ENCODE measurements at places on chromosomes 3 and 15.

GRCh38 chr15:86905625-86906256 lies 826.1 kb downstream of the AGBL1 start:
- no peak for DNase-seq

- no peak for DNase-seq
Measured at GRCh38 chr3:8516783-8517182, 15.2 kb downstream of the LMCD1 start.

DNA sequence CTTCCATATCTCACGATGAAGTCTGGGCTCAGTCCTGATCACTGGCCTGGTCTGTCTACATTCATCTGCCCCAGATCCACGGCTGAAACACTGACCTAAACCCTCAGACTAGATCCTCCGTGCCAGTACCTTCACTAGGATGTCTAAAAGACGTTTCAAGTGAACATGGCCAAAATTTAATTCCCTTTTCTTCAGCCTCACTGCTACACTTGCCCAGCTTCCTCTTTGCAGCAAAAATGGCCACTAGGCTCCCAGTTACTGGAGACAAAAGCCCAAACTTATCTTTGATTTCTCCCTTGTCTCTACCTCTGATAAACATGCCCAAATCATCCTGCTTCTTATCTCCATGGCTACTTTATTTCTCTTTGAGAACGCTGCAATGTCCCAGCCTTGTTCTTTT lies 1.7 kb downstream of the RASSF1 start:
- no peak for DNase-seq

DNA sequence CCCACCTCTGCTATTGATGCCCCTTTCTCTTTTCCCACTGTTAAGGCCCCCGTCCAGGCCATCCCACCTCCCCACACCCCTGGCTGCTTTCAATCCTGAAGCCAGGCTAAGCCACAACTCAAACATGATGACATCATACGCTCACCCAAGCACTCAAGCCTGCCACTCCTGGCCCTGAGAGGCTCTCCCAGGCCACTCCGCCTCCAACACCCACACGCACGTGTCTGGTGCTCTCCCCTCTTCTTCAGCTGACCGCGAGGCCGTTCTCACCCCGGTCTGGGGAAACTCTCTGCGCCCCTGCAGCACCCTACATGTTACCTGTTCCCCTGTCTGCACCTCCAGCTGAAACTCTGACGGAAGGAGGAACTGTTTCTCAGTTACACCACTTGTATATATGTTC lies 6.2 kb downstream of the ZXDC start:
- DNase-seq, result no peak

DNA sequence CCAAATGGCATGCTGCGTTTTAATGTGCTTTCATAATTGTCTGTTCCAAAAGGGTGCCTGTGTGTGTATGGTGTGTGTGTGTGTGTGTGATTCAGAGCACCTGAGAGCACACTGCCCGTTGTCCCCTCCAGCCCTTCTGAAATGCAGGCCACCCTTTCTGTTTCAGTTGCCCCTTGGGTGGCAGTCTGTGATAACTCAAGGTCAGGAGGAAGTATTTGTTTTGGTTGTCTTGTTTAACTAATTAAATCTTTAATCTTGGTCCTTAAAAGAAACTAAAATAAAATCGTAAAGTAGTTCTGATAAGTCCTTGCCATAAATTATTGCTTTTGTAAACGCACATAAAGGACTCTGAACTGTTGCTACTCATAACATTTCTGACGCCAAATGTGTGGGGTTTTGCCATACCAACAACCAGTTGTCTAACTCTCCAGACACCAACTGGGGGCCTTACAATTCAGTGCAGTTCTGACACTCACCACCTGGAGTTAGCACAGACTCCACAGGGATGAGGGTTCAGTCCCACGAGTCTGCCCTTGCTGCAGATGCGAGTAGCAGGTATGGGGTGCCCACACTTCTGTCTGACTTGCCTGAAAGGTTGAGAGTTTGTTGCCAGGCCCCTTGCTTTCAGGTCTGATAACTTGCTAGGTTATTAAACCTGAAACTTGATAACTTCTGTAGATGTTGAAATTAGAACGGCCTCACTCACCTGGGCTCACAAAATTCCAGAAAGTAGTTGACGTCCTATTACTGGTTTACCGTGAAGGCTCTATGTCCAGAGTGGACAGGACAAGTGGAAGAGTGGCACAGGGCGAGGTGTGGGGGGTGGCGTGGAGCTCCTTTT lies 157.3 kb downstream of the IGF1R start:
- DNase-seq, result no peak

DNA sequence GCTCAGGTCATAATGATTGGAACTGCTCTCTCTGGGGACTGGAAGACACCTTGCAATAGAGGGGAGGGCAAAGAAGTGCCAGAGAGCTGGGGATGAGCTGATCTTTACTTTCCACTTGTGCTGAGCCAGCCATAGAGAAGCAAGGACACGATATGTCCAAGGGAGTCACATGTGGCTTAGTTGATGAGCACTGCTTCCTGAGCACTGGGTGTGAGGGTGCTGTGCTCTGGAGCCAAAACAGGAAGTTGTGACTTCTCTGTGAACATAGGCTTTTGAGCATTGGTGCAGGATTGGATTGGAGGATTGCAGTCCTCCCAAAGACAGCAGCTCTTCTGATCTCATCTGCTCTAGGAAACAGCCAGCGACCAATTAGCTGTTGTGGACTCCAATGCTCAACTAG lies 6.7 kb downstream of the PARP14 start:
- no peak for DNase-seq

DNA sequence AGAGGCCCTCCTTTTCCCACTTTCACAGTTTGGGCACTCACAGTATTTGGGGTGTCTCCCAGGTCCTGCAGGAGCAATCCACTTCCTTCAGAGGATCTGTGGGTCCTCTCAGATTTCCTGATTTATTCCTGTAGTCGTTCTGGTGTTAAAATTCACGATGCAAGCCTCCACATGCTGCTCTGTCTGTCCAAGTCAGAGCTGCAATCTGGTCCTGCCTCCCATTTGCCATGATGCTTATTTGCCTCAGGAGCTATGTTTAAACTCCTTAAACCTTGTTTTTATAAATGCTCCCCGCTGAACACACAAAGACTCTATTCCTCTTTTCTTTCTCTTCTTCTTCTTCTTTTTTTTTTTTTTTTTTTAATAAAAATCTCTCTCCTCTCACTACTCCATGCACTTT lies 558.7 kb upstream of the NECTIN3 start:
- no peak for DNase-seq

DNA sequence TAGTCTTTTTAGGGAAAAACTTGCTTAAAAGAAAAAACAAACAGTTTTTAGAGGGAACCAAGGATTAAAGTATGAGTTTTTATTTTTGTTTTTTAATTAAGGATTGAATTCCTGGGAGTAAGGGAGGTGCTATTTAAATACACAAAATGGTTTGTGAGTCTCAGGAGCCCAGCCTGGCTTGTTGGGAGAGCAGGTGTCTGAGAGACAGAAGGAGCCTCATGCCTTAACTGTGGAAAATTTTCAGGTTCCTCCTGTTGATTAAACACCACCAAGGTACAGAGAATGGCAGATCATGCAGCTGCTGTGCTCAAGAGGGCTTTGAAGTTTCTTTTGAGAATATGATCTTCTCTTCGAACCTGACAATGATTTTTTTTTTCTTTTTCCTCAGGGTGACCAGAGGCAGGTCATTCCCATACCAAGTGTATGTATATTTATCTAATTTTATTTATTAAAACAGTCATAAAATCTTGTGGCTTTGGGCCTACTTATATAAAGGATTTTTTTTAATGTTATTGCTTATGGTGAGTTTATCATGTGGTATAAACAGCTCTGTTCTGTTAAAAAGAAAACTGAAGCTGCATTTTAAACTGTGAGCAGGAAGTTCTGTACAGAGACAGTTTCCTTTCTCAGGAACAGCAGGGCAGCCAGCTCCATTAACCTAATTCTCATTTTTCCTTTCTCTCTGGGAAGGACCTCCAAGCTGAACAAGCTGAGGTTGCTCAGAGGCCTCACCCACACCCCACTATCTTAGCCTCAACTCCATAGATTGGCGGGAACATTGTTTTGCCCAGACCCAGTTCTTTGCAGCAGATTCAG lies 33.7 kb upstream of the VILL start:
- no peak for DNase-seq

GRCh38 chr15:65873256-65873655 lies 4.0 kb downstream of the RAB11A start:
- no peak for DNase-seq

- no peak for DNase-seq
Measured at GRCh38 chr3:46881596-46882376, 4.3 kb downstream of the PTH1R start.

DNA sequence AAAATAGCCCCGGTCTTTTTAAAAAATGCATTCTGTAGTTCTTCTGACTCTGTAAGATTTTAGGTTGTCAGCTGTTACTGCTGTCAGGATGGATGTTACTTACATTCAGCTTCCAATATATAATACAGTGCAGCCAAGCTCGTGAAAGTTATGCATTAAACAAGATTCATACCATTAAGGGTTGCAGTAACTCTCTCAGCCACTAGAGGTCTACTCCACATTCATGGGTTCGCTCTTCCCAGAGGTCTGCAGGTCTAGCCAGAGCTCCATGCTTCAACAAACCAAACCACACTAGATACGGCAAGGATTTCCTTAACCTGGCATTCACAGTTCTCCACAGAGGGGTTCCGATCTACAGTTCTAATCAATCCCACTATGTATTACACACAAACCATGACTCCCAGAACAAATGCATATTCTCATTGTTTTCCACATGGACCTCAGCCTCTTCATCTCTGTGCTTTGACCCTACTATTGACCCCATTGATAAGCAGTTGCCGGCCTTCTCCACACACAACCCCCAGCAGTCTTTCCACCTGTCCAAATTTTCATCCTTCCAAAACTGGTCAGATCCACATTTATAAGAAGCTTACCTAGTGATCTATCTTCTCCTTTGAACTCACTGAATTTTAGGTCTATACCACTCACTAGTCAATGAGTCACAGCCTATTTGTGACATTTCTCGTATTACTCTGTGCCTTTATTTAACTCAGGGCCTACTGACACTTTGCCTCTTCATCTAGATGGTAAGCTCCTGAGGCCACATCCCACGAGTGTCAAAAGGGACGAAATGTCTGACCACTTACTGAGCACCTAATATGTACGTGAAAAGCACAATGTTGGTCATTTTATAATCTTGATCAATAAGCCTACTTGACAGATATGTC lies 33.7 kb downstream of the RORA start:
- DNase-seq, result no peak

GRCh38 chr3:88385090-88385489 lies 235.3 kb downstream of the C3orf38 start:
- no peak for DNase-seq

GRCh38 chr3:146421819-146422759 lies 47.3 kb downstream of the PLSCR2 start:
- no peak for DNase-seq

DNA sequence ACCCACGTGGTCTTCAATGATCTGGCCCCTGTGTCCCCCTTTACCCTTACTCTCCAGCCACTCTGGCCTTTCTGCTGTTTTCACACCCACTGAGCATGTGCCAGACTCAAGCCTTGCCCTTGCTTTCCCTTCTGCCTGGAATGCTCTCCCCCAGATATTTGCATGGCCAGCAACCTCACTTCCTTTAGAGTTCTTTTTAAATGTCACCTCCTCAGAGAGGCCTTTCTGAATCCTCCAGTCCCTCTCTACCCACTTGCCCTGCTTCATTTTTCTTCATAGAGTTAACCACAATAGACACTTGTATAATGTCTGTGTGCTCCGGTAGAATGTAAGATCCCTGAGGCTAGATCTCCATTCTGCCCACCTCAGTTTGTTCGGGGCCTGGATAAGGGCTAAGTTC lies 39.4 kb upstream of the TIPARP start:
- no peak for DNase-seq

- no peak for DNase-seq
Measured at GRCh38 chr3:4804161-4805058, 174.8 kb upstream of the BHLHE40 start.

DNA sequence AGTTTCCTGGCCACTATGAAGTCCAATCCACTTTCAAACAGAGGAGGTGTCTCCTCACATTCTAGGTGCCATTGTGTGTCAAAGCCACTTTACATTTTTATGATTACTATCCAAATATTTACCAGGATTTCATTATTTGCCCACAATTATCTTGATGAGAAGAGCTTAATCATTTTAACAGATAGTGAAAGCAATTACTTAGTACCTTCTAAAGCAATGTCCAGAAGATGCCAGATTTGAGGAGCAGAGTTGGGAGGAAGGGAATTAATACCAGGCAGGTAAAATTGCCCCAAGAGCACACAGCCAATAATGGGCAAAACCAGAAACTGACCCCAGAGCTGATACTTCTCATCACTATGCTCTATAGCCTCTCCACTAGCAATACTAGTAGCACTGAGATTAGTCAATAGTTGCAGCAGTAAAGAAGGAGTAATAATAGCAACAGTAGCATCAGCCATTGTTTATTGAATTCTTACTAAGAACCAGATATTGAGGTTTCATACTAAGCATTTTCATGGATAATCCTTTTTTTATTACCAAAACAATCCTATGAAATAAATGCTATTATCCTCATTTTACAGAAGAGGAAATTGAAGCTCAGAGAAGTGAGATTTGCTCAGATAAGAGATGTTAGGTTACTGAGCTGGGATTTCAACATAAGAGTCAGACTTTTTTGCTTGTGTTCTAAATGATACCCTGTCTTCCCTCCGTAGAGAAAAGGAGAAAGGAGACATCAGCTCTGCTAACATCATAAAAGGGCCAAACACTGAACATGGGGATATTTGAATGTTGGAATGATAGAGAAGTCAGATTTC lies 509.3 kb upstream of the CFAP20DC start:
- DNase-seq, result no peak

DNA sequence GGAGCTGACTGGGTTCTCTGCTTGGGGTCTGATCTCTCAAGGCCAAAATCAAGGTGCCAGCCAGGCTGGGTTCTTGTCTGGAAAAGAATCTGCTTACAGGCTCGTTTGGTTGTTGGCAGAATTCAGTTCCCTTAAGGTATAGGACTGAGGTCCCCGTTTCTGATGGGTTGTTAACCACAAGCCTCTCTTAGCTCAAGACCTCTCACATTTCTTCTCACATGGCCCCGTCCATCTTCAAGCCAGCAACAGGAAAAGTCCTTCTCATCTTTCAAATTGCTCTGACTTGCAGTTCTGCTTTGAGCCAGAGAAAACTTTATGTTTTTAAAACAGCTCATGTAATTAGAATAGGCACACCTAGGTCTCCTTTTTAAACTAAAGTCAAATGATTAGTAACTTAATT lies 20.4 kb downstream of the UACA start:
- DNase-seq, result no peak

DNA sequence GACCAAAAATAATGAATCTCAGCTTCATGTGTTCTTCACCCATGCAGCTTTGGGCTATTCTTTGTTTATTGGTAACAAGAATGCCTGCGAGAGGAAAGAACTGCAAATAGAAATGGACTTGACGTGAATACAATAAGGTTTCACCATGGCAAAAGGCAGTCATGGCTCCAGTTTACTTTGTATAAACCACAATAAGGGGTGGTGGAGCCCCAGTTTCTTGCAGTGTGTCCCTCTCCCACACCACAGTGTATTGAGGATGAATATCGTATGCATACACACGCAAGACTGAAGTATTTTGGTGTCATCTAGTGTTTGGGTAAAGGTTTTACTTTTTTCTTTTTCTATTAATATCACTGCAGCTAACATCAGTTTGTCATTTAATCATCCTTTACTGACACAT lies 159.7 kb upstream of the CNTN4 start:
- DNase-seq, result no peak

All from activated gamma-delta T cell (primary cell).